A549 treated with GW870086 at 1 μM for 4 hours (cell line): ENCODE measurements at places on chromosomes 5 and 9. TPM values are rescaled to one million over a fixed set of nuclear protein-coding genes. Genes with fewer than 3 reads are reported as not detected.

GRXCR2 gene
- not detected in 5 replicates for total RNA-seq

CDHR2 gene
- total RNA-seq: 0.06 to 0.33 TPM (median 0.14 TPM) in 4 of 5 replicates, not detected in the other

GABRA1 gene
- not detected in 5 replicates for total RNA-seq

ST8SIA4 gene
- 0.16 to 0.68 TPM (median 0.57 TPM) in 5 replicates for total RNA-seq
